ENCODE measurements at places on chromosomes 11 and 22.

GRCh38 chr11:118194835-118195627, 18.6 kb upstream of the SCN2B start:
- no peak for ATAC-seq

DNA sequence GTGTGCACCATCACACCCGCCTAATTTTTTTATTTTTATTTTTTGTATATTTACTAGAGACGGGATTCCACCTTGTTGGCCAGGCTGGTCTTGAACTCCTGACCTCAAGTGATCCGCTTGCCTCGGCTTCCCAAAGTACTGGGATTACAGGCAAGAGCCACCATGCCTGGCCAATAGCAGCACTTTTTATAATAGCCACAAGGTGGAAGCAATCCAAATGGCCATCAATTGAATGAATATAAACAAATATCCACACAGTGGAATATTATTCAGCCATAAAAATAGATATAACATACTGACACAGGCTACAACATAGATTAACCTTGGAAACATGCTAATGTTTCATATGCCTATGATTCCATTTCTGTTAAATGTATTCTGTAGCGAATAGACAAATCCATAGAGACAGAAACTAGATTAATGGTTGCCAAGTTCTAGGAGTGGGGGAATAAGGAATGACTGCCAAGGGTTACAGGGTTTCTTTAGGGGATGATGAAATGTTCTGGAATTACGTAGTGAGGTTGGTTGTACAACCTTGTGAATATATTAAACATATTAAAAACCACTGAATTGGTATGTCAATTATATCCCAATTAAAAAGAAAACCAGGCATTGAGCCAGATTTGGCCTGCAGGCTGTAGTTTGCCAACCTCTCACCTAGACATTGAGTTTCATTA, 4.8 kb downstream of the VPS51 start:
- ATAC-seq = no peak

DNA sequence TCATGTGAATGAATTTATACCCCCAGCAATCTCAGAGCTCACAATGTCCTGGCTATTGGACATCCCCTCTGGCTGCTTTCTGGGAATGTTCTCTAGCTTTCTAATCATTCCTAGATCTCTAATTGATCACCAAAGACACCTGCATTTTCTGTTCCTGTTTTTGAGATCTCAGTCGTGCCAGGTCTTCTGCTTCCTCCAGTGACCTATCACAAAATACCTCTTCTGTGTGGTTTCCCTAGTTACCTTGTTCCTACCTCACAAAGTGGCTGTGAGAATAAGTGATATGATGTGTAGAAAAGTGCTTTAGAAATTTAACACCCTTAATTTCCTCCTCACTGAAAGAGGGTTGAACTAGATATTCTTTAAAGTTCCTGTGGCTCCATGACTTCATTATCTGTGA, 92.2 kb downstream of the LUZP2 start:
- ATAC-seq = no peak

- ATAC-seq = no peak
These were observed 24.2 kb upstream of the MUC5B start for GRCh38 chr11:1198561-1199240.

DNA sequence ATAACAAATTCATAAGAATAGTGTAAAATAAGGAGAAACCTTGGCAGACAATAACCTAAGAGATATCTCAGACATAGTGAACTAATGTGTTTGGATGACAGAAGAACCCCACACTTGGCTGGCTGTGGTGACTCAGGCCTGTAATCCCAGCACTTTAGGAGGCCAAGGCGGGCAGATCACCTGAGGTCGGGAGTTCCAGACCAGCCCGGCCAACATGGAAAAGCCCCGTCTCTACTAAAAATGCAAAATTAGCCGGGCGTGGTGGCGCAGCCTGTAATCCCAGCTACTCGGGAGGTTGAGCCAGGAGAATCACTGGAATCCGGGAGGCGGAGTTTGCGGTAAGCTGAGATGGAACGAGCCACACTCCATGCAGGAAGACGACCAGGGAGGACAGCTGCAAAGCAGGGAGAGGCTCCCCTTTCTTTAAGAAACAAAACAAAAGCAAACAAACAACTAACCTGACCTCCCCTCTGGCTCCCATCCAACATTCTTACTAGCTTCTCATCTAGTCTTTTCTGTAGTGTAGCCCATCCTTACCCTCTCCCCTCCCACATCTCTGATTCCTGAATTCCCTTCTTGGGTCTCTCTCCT, 84.2 kb downstream of the ZNF280B start:
- no peak for ATAC-seq

GRCh38 chr22:49334976-49335375, 492.7 kb downstream of the BRD1 start:
- no peak for ATAC-seq

GRCh38 chr11:793556-793955, 3.7 kb upstream of the CEND1 start:
- no peak for ATAC-seq

Measured in SK-N-SH treated with all-trans-retinoic acid at 6 μM for 48 hours (cell line).